CD4-positive, alpha-beta memory T cell (primary cell): ENCODE measurements at places on chromosomes 5 and 9.

DNA sequence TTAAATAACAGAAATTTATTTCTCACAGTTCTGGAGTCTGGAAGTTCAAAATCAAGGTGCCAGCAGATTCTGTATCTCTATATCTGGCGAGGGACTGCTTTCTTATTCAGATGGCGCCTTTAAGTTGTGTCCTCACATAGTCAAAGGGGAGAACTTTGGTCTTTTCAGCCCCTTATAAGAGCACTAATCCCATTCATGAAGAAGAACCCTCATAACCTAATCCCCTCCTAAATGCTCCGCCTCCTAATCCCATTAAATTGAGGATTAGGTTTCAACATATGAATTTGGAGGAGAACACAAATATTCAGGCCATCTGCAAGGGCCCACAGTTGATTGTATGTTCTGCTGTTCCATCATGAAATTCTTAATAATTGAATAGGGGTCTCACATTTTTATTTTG is 10.8 kb upstream of the CCDC152 start:
- H3K27me3 ChIP-seq: no peaks in the 10 kb centered on the region
- no peak for DNase-seq
- no peaks in the 10 kb centered on the region for H3K36me3 ChIP-seq
- H3K27ac ChIP-seq: no peak overlapping the region

DNA sequence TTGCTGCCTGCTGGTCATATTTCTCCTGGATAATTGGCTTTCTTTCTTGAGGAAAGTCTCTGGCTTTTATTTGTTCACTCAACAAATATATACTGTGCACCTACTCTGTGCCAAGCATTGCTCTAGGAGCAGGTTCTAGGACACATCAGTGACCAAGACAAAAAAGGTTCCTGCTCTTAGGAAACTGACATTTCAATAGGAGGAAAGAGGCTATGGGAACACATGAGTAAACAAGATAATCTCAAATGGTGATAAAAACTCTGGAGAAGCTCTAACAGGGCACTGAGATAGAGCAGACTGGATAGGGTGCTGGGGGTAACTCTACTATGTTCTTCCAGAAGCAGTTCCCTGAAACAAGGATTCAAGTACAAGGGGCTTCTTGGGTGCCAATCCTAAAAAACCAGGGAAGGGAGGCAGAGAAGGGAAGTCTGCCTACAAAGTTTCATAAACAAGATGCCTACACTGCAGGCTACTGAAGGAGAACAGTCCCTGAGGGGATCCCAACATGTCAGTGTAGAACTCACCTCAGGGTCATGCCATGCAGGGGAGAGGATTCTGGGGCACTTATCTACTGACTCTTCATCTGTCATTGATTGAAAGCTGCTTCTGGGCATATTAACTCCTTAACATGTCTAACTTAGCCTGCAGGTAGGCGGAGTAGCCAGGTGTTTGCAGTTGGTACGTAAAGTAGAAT is 181.3 kb downstream of the GRIA1 start:
- no peaks in the 10 kb centered on the region for H3K4me1 ChIP-seq
- no peak overlapping the region for H3K4me3 ChIP-seq
- H3K36me3 ChIP-seq: no peaks in the 10 kb centered on the region

GRCh38 chr9:72551306-72551705 is 29.9 kb downstream of the TMC1 start:
- no peaks in the 10 kb centered on the region for H3K4me1 ChIP-seq
- no peak overlapping the region for H3K27ac ChIP-seq
- H3K4me3 ChIP-seq: no peak overlapping the region
- DNase-seq: no peak
- no peaks in the 10 kb centered on the region for H3K36me3 ChIP-seq

GRCh38 chr5:68169903-68170302 is 45.7 kb upstream of the PIK3R1 start:
- no peak for DNase-seq
- H3K4me3 ChIP-seq: no peak overlapping the region
- no peaks in the 10 kb centered on the region for H3K4me1 ChIP-seq
- no peak overlapping the region for H3K27ac ChIP-seq
- no peaks in the 10 kb centered on the region for H3K36me3 ChIP-seq

DNA sequence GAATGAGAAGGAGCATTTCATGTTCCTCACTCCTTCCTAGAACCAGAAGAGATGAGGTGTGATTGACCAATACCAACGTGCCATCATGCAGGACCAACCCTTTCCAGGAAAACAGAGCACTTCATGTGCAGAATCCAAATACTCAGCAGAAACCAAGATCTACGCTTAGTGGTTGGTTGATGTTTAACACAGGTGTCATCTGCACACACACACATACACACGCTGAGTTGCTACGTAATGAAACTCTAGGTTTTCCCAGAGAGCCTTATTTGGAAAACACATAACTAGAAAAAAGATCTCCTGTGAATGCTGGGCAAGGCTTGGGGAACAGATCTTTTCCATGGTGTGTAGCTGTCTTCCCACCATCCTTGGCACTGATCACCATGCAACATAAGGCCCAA is 21.1 kb upstream of the ZNF622 start:
- H3K4me1 ChIP-seq: no peaks in the 10 kb centered on the region
- H3K36me3 ChIP-seq: no peaks in the 10 kb centered on the region
- H3K4me3 ChIP-seq: no peak overlapping the region
- no peak overlapping the region for H3K27ac ChIP-seq
- H3K27me3 ChIP-seq: no peaks in the 10 kb centered on the region
